ENCODE measurements at places on chromosomes 5 and 9.

DNA sequence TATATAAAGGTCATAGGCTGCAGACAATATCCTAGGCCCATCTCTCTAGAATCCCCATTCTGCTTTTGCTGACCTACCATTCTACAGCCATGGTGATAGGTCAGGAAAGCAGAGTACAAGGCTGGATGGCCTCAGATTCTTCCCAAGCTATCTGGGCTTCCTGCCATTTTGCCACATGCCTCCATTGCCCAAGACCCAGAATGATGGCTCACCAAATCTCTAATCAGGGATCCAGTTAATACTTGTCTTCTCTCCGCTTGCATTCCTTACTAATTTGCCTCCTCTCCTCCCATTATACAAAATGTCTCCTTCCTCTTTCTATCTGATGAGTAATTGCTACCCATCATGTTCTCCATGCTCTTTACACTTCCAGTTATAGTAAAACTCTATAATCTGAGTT is 22.7 kb upstream of the NDUFS4 start:
- peak; percentile 20 for DNase-seq

DNA sequence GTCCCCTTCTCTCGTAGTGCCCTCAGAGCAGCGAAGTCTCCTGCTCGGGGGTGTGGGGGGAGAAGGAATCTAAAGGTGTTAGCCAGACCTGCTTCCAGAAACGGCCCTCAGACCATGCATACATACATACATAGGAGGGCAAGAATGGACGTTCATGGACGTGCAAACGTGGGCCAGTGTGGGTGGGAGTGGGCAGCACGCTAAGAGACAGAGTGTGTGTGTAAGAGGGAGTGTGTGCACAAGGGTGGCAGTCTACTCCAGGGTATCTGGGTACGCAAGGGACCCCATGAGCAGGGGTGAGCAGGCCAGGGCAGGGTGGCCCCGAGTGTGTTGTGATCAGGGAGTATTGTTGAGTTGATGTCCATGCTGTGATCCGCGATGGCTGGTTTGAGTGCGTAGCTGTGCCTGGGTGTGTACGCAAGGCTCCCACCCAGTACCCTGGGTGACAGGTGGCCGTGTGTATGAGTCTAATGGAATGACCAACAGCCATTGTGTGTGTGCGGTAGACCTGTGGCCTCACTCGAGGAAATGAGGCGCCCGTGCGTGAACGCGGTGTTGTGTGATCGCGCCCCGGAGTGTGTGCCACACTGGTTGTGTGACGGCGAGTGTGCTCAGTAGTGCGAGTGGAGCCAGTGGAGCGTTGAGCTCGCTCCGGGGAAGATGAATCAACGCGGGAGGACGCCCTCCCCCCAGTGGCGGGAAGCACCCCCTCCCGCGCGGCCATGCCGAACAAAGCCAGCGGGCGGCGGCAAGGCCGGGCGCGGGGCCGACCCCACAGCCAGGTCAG is 826 bp downstream of the GPRIN1 start:
- DNase-seq, result peak; percentile 38

DNA sequence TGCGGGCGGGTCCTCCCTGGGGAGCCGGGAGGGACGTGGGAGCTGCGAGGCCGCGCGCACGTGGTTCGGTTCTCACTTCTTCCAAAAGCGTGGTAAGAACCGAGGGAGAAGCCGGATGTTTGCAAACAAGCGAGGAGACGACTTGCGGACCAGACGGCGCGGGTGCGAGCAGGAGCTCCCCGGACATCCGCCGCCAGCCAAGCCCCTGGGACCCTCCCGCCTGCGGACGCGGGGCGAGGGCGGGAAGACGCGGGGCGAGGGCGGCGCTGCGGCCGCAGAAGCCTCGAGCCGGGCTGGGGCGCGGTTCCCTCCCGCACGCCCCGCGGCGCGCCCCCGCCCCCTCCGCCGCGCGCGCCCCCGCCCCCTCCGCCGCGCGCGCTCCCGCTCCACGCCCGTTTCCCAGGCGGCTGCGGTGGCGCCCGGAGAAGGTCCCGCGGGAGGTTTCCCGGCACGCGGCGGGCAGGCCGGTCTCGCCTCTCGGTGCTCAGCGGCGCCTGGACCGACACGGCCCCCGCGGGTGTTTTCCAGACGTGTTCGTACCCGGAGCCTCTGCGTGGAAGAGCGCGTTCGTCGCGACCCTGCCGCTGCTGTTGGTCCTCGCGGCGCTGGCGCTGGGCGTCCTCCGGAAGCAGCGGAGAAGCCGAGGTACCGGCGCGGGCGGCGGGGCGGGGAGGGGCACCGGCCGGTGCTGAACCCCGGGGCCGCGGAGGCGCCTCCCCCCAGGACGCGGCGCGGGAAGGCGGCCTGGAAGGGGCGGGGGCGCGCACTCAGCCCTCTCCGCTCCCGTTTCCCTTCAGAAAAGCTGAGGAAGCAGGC is 12.8 kb downstream of the BTNL9 start:
- DNase-seq, result peak; percentile 23

- peak; percentile 77 for DNase-seq
These were observed 114.4 kb upstream of the SLIT3 start for GRCh38 chr5:169415371-169415770.

DNA sequence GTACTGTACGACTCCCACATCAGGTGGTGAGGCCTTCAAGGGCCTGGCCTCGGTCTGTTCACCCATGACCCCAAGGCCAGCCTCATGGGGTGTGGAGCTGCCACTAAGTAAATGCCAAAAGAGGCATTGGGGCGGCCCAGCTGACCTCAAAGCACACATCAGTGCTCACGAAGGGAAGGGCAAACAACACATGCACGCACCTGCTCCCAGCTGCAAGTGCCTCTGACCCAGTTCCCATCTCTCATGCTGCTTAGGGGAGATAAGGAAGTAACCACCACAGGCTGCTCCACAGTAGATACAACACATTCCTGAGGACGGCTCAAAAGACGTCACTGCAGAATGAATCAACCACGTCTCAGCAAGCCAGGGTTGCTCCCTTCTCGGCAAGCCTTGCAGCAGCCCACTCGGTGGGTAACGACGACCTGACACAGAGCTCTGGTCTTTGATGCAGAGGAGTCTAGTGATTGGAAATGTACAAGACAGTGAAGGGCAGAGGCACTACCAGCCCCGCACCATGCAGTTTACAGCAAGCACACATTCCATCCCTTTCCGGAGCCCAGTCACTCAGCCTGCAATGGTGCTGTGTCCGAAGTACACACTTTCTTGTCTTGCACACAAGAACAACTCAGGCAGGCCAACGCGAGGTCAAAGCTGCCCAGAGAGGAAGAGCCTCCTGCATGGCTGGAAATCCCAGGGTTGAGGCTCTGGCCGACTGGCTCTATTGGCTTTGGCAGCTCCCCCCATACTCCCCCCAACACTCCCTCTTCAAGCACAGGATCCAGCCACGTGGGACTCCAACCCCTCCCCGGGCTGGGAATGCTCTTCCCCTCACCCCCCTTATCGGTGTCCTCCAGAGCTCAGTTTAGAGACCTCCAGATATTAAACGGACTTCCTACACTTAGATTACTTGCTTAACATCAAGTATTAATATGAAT is 31.8 kb downstream of the FABP6 start:
- no peak for DNase-seq

GRCh38 chr5:173420108-173420507 is 91.9 kb upstream of the STC2 start:
- peak; percentile 61 for DNase-seq

- DNase-seq, result no peak
These were observed 7.3 kb upstream of the HNRNPAB start for GRCh38 chr5:178196986-178197385.

DNA sequence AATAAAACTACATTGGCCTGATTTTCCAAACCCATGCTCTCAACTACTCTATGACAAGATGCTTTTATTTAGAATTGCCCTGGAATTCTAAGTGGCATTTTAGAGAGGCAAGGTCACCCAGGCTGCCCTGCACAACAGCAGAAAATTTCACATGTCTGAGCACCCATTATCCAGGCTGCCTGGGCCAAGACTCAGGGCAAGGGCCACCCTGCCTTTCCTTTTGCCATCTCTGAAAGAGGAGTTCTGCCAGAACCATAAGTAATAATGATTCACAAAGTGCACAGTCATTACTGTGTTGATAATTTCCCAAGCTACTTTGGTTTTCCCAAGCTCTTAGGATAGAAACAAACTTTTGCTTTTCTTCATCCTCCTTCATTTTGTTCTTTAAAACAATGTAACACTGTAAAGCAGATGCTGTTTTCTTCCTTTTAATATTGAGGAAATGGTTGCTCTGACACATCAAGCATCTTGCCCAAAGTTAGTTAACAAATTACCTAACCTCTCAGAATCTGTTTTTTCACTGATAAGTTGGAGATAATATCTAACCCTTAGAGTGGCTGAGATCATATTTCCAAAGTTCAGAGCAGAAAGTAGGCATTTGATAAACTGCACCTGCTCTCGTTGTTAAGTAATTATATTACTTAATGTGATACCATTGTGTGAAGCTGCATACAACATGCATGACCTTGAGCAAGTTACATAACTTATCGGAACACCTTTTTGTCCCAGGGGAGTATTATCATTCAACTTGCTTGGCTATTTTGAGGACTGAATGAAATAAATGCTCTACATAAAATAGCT is 325.6 kb downstream of the PRELID2 start:
- peak; percentile 70 for DNase-seq

DNA sequence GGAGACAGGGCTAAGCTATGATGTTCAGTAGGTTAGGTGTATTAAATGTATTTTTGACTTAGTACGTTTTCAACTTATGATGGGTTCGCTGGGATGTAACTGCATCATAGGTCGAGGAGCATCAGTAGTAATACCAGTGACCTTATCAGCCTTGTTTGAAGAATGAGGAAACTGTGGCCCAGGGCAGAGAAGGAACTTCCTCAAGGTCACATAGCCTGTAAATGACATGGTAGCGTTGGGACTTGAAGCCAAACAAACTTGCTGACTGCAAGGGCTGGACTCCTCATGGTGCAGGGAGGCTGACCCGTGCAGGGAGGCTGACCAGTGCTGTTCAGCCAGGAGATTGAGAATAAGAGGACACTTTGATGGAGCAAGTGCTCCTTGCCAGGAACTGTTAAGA is 21.3 kb upstream of the PTPN3 start:
- DNase-seq, result no peak

GRCh38 chr9:97978371-97979130 is 4.6 kb upstream of the ANP32B start:
- DNase-seq, result no peak

GRCh38 chr9:37998881-37999587 is 70.0 kb downstream of the SHB start:
- peak; percentile 47 for DNase-seq

- DNase-seq, result peak; percentile 96
These were observed 86.4 kb downstream of the GALNT10 start for GRCh38 chr5:154276973-154277331.

- DNase-seq, result no peak
These were observed 13.5 kb upstream of the SLC28A3 start for GRCh38 chr9:84354035-84354434.

DNA sequence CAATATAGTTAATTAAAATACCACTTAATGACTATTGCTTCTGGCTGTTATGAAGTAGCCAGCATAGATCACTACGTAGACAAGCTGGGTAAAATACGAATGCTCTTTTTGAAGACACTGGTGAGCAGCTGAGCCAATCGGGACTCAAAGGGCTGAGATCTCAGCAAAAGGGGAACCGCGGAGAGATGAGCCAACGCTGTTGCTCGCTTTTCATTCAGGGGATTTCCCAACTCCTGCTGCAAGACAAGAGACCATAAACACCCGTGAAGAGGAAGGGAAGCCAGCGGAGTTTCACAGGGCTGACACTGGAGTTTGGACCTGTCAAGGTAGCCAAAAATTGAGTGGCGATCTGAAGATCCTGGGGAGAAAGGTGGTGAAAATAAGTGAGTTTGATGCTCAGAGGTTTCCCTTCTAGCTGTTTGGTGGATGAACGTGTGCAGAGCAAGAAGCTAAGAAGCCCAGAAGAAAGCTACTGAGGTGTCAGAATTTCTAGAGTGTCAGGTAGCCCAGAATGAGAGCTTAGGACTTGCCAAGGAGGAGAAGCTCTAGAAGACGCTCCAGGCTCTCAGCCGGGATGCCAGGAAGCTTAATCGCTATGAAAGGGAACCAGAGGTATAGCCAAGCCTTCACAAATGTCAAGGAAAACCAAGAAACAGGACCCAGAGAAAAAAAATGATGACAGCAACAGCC is 79.6 kb upstream of the RNU6ATAC start:
- peak; percentile 55 for DNase-seq

DNA sequence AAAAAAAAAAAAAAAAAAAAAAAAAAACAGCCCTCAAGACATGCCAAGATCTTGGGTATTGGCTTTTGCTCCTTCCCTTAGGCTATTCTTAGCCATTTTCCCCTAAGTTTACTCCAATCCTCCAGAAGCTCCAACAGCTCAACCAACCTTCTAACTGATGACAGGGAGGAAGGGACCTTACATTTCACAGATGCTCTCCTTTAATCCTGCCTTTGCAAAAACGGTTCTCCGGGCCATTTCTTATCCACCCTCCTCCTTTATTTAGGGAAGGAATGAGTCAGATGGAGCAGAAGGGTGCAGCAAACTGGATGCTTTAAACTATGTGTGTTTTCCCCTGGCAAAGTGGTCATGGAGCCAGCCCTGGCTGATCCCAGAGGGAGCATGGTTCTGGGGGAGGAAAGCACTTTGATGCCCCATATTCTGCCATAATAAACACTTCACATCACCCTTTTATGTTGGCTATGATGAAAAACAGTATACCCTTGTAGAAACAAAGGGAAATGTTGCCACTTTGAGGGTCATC is 369.4 kb upstream of the DMAC1 start:
- DNase-seq, result no peak

DNA sequence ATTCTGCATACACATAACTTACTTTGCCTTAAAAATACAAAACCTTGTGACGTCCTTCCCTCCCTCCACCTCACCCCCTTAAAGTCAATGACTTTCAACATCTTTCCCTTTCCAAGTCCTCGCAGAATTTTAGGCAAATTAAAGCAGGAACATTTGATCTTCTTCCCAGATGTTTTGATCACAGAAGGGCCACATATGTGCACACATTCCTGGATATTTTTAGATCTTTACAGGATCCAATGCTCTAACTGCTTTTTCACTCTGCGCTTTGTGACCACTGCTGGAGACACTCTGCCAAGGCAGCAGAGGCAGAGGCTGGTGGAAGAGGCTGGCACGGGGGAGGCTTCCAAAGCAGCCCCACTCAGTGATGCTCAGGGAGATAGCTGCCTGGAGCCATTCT is 130.7 kb downstream of the SEC61B start:
- DNase-seq, result peak; percentile 58

DNA sequence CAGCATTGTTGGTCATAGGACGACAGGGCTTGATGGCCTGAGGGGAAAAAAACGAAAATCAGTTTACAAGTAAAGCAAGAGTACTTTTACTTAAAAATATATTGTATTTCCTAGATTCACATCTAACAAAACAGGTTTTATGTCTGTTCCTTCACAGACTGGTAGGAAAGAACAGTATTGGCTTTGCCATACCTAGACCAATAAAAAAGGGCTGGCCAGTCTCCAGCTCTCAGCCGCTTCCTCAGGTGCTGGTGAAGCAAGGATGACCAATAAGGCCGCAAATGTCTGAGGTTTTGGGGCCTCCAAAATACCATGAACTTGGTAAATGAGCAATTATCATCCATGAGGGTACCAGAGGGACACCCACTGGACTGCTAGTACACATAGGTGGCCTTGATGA is 36.6 kb downstream of the DROSHA start:
- DNase-seq, result no peak

DNA sequence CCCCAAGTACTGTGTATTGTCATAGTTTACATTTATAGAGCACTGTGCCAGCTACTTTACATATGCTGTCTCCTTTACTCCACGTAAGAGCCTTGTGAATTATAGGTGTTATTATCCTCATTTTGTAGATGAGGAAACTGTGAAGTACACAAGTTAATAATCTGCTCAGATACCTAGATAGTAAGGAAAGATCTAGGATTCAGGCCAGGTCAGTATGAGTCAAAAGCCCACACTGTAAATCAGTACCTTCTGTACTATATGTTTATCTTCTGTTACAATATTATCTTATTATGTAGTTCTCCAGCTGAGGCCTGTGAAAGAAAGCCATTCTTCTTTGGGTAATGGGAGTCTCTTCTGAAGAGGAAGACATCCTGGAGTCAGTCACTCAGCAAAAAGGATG is 72.4 kb upstream of the TLX3 start:
- DNase-seq, result no peak

Measured in GM23248 (cell line).